ENCODE measurements at places on chromosomes 13 and 19.

GRCh38 chr13:72726726-72727416 is 558 bp downstream of the MZT1 start:
- peak; percentile 69 for DNase-seq

DNA sequence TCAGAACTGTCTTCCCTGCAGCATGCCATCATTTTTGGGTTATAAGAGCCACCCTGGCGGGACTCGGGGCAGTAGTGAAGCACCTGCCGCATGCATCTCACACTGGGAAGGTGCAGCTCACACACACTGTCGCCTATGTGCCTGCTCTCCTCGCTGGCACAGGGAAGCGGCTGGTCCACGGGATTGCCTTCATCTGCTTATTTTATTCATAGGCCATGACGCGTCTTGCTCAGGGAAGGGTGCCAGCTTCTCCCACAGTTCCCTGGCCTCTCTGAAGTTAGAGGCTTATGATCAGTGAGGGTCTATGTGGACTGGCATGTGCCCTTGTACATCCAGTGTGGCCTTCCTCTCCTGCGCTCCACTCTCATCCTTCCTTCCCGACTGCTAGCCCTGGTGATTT is 150.0 kb downstream of the KLF12 start:
- DNase-seq: no peak

- no peak for DNase-seq
Measured at GRCh38 chr13:46542833-46543232, 10.1 kb upstream of the LRCH1 start.

GRCh38 chr13:74466020-74466419 is 331.8 kb upstream of the KLF12 start:
- DNase-seq: no peak

DNA sequence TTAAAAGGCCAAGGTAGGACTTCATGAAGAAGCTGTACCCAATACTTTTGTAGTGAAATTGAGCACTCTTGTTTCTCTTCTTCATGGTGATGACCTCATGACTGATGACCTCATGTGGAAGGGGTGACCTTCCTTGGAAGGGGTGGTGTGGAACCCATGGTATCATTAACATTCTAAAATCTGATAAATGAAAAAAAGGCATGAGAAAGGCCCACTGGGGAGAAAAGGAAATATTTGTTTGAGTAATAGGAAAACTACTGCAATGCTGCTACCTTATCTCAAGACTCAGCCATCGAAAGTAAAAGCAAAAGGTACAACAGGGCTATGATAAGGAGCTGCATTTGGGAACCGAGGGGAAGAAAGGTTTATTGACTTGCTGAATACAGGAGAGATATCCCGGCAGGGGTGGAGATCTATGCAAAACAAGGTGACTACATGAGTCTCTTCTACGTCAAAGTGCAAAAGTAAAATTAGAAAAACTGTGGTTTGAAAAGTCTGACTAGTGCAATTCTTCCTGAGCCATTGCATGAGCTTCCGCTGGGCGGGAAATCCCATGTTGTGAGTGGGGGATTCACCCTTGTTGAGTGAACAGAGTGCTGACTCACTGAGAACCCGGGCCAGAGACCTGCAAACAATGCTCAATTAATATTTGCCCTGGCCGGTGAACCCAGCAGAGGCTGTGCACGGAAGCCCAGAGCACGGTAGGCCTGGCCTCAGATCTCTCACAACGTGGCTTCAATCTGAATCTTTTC is 138.9 kb upstream of the RFC3 start:
- DNase-seq: no peak
